ENCODE measurements at places on chromosomes 5 and 9. TPM values are rescaled to one million over a fixed set of nuclear protein-coding genes. Genes with fewer than 3 reads are reported as not detected.
A peak's percentile ranks its signal among the peaks of the same experiment; 100 is the strongest.

- no peak overlapping the region for H3K4me3 ChIP-seq
- H3K27me3 ChIP-seq: no peaks in the 10 kb centered on the region
- peak; percentile 7 for DNase-seq
- H3K36me3 ChIP-seq: no peaks in the 10 kb centered on the region
- H3K4me1 ChIP-seq: no peaks in the 10 kb centered on the region
- H3K27ac ChIP-seq: no peak overlapping the region
Measured at GRCh38 chr5:1537603-1538154, 13.9 kb upstream of the LPCAT1 start.

The CAAP1 gene
- 6.5 TPM for total RNA-seq

The NUTM2G gene
- total RNA-seq: not detected

The TMC1 gene
- total RNA-seq: 0.34 TPM

- no peaks in the 10 kb centered on the region for H3K4me1 ChIP-seq
- no peaks in the 10 kb centered on the region for H3K36me3 ChIP-seq
- no peaks in the 10 kb centered on the region for H3K27me3 ChIP-seq
- no peak for DNase-seq
Measured at GRCh38 chr9:25704800-25705199, 26.6 kb upstream of the TUSC1 start.

- H3K27me3 ChIP-seq: no peaks in the 10 kb centered on the region
- no peaks in the 10 kb centered on the region for H3K36me3 ChIP-seq
- no peak overlapping the region for H3K27ac ChIP-seq
- peaks cover 9% of the 10 kb centered on the region for H3K4me1 ChIP-seq
Measured at GRCh38 chr5:150335778-150336177, 21.7 kb upstream of the TCOF1 start.

DNA sequence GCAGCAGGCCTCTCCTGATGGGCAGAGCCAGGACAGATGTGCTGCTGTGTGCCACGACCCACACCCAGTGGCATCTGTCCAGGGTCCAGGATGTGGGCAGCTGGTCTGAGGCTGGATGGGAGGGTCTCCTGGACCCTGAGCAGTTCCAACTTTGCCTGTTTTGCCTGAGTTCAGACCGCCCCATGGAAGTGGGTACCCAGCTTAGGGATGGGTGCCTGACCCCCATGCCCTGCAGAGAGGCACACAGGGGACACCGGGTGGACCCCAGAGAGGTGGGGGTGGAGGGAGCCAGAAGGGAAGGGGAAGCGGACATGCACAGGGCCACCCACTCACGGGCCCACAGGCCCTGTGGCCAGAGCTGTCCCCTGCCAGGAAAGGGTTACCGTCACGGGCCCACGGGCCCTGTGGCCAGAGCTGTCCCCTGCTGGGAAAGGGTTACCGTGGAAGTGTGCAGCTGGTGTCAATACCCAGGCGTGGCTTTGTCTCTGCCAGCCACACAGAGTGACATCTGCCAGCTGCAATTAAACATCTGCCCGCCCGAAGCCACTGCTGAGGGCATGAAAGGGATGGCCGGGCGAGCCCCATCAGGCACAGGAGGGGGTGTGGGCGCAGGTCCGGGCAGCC, 50.0 kb downstream of the NACC2 start:
- H3K4me1 ChIP-seq: peaks cover 14% of the 10 kb centered on the region
- no peak for DNase-seq
- peaks cover 34% of the 10 kb centered on the region for H3K36me3 ChIP-seq
- no peaks in the 10 kb centered on the region for H3K27me3 ChIP-seq
- no peak overlapping the region for H3K27ac ChIP-seq

GRCh38 chr5:95770830-95771708, 39.9 kb downstream of the RHOBTB3 start:
- peak; percentile 18 for DNase-seq
- no peak overlapping the region for H3K4me3 ChIP-seq
- peaks cover 25% of the 10 kb centered on the region for H3K4me1 ChIP-seq

DNA sequence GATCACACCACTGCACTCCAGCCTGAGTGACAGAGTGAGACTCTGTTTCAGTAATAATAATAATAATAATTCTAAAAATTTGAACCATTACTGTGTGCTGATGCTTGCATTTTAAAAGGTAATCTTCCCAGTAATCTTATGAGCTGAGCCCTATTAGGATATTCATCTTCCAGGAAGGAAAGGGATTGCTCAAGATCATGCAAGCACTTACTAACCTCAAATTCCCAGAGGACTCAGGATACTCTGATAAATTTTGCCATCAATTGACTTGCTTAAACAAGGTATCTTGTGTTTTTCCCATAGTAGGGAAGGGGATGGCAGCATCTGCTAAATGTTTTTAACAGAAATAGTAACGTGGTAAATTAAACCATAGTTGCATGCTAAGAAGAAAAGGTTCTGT, 176.4 kb upstream of the MRPS30 start:
- H3K4me1 ChIP-seq: no peaks in the 10 kb centered on the region
- no peaks in the 10 kb centered on the region for H3K27me3 ChIP-seq
- no peak for DNase-seq
- H3K27ac ChIP-seq: no peak overlapping the region

The ANKRD34B gene
- total RNA-seq: 0.08 TPM

GRCh38 chr5:96067894-96068614, 106.4 kb upstream of the ELL2 start:
- H3K36me3 ChIP-seq: no peaks in the 10 kb centered on the region
- no peak overlapping the region for H3K4me3 ChIP-seq
- H3K27me3 ChIP-seq: no peaks in the 10 kb centered on the region
- no peak for DNase-seq
- H3K4me1 ChIP-seq: no peaks in the 10 kb centered on the region

DNA sequence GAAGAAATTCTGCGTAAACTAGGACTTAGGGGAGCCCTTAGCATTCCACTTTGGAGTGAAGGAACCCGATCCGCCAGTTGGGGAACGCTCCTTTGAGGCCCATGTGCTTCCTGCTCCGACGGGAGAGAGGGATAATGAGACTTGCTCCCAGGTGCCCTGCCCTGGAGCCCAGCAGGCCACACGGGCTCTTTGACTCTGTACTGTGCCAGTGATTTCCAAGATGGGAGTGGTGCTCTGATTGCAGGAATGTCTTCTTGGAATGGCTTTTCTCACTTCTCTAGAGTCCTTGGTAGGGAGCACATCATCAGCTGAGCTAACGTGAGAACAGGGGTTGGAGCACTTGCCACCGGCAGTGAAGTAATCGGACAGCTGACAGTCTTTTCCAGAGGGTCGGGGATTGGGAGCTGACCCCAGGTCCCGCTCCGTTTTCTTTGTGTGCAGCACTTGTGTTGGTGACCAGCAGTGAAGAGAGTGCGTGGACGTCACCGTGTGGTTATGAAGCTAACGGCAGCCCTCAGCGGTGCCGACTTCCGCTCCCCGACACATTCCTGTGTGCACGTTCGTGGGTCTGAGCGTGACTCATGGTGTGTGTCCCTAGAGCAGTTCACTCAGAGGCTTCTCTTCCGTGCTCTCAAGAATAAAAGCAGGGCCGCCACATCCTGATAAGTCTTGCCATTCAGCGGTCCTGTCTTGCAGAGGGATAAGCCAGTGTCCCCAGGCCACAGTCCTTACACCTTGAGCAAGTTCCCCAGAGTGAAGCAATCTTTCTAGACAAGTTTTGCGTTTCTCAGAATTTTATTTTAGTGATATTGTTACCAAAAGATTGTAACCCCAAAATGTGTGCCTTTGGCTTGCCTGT, 25.6 kb downstream of the ABL1 start:
- H3K36me3 ChIP-seq: peaks cover 7% of the 10 kb centered on the region
- H3K4me1 ChIP-seq: peaks cover 18% of the 10 kb centered on the region
- H3K27ac ChIP-seq: peak overlapping the region; percentile 66
- H3K4me3 ChIP-seq: no peak overlapping the region
- no peaks in the 10 kb centered on the region for H3K27me3 ChIP-seq
- DNase-seq: peak; percentile 89

DNA sequence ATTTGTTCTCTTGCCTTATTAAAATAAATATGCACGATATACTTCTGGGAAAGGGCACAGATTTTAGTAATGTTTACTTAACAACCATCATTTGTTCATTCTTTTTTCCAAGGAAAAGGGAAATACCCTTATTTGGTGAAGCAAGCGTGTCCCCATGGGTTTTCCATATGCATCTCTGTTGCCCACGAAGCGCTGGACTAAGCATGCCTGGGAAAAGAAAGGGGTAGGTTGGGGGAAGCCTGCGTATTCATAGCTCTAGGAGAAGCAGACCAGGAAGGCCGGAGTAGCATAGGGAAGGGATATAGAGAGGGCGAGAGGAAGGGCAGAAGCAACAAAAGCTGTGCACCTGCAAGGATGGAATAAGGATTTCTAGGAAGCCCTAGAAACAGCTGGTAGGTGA, 61.8 kb upstream of the ACO1 start:
- no peaks in the 10 kb centered on the region for H3K4me1 ChIP-seq
- no peak for DNase-seq
- no peaks in the 10 kb centered on the region for H3K27me3 ChIP-seq

The IFNW1 gene
- total RNA-seq: not detected

- no peaks in the 10 kb centered on the region for H3K27me3 ChIP-seq
- no peak for DNase-seq
- H3K27ac ChIP-seq: no peak overlapping the region
- no peaks in the 10 kb centered on the region for H3K36me3 ChIP-seq
- no peaks in the 10 kb centered on the region for H3K4me1 ChIP-seq
Measured at GRCh38 chr5:68848091-68848490, 245.7 kb upstream of the SLC30A5 start.

- no peaks in the 10 kb centered on the region for H3K36me3 ChIP-seq
- peak overlapping the region; percentile 92 for H3K27ac ChIP-seq
- no peaks in the 10 kb centered on the region for H3K27me3 ChIP-seq
- H3K4me3 ChIP-seq: peak overlapping the region; percentile 80
- DNase-seq: peak; percentile 87
- H3K4me1 ChIP-seq: peaks cover 8% of the 10 kb centered on the region
Measured at GRCh38 chr9:16726718-16727451, 143.6 kb downstream of the BNC2 start.

DNA sequence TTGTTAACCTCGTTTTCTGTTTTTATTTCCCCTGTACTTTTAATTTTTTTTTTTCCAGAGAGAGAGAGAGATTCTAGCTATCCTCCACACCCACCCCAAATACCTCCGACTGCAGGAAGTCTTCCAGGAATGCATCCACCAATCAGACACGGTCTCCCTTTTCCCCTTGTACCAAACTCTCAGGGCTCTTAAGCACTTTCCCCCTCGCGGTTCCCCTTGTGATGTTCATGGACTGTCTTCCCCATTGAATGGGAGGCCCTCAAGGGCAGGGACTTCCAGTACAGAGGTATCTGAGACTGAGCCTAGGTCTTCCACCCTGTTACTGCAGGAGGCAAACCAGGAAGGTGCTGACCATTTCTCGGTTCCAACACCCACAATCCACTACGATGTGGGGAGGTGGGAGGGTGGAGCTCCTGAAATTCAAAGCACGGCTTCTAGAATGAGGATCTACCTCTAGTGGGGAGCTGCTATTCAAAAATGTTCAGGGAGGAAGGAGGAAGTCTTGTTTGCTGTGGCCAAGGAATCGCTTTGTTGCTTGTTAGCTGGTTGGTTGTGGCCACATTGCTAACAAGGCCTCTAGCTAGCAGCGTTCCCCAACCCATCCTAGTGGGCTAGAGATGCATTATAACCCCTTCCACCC, 37.5 kb upstream of the PTGS1 start:
- no peak overlapping the region for H3K4me3 ChIP-seq
- no peak overlapping the region for H3K27ac ChIP-seq
- H3K27me3 ChIP-seq: no peaks in the 10 kb centered on the region
- no peak for DNase-seq
- no peaks in the 10 kb centered on the region for H3K36me3 ChIP-seq
- H3K4me1 ChIP-seq: peaks cover 7% of the 10 kb centered on the region

DNA sequence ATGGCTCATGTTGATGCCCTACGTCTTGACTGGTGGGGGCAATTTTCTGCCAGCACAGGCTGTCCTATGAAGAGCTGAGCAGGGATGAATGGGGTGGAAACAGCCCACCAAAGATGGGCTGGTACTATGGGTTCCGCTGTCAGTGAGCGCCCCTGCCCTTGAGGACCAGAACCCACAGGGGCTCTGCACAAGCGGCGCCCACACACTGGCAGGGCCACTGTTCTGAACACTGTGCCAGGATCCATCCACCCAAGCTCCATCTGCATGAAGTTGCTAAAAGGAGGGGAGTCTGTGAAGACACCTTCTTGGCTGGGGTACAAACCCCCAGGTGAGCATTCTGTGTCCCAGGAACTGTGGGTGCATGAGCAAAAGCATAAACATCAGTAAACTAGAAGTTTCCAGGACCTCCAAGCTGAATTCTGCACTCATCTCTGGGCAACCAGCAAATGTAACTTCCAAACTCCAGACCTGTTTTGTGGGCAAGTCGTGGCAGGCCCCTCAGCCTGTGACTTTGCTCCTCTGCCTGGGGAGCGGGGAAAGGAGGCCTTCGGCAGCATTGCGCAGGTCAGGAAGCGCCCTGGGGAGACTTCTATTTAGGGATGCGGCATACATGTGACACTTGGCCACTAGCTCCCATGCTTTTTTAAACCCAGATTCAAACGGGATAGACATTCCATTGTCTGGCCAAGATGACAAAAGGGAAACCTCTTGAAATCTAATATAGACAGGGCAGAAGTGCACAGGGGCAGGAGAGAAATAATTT, 48.9 kb downstream of the PTPN3 start:
- peak overlapping the region; percentile 77 for H3K27ac ChIP-seq
- no peaks in the 10 kb centered on the region for H3K27me3 ChIP-seq
- H3K4me3 ChIP-seq: peak overlapping the region; percentile 26
- DNase-seq: no peak
- peaks cover 16% of the 10 kb centered on the region for H3K36me3 ChIP-seq
- H3K4me1 ChIP-seq: peaks cover 33% of the 10 kb centered on the region

DNA sequence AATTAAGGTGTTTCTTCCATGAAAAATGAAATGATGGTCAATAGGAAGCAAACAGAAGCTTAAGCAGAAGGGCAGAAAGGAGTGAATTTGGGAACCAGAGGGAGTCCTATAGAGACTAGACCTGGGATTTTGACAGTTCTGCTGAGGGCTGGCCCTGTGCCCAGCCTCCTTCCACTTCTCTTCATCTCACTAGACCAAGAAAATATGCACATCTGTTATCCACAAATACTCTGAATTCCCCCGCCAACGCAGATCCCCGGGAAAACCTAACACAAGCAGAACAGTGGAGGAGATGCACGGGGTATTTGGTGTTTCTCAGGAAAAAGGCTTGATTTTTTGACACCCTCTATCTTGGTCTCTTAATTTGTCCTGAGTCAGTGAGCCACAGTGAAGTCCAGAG, 22.7 kb downstream of the GRIA1 start:
- DNase-seq: no peak
- no peak overlapping the region for H3K27ac ChIP-seq
- H3K4me1 ChIP-seq: no peaks in the 10 kb centered on the region
- no peak overlapping the region for H3K4me3 ChIP-seq
- no peaks in the 10 kb centered on the region for H3K36me3 ChIP-seq

GRCh38 chr9:76038431-76038830, 148.0 kb downstream of the PCSK5 start:
- no peaks in the 10 kb centered on the region for H3K27me3 ChIP-seq
- DNase-seq: no peak
- no peak overlapping the region for H3K27ac ChIP-seq
- H3K4me3 ChIP-seq: no peak overlapping the region
